Hematopoietic multipotent progenitor cell treated with erythropoietin and hydrocortisone succinate and interleukin-3 and kit ligand, for 17 days (in vitro differentiated cells): ENCODE measurements at places on chromosomes 2 and 18.

DNA sequence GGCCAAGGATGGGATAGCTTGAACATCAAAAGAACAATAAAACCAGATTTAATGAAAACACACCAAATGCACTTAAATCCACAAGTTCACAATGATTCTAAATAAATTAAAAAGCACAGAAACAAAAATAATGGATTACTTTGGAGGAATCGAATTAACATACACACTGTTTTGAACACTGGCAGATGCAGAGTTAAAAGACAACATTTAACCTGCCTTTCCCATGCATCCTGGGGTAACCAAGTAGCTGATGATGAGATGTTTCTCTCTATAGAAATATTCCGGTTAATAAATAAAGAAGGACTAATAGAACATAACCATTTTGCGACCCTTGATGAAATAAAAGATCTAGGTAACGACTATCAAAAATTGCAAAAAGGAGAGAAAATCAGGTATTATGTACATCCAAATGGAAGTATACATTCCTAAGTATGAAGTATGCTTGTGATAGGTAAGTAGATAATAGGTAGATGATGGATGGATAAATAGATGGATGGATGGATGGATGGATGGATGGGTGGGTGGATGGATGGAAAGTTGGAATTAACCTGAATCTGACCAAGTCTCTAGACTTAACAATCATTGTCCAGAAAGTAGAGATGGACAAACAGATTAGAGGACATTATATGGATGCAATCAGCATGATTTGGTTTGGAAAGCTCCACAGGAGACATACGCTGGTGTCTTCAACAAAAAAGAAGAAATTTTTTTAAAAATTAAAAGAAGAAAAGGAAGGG, 57.4 kb upstream of the MYCN start:
- DNase-seq, result no peak

DNA sequence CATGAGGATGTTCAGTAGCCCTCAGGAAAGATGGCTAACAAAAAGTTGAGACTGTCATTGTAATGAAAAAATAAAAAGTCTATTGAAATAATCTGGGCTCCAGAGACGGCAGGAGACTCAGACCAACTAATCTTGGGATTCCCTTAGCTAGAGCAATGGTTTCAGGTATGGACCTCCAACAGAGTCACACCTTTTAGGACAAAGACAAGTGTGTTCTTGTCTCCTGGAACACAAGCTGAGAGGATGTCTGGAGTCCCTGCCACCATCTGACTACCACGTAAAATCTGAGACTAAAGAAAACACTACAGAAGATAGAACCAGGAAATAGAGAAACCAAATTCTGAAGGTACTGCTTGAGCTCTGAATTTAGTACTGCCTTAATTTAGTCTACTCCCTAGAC, 103.3 kb upstream of the RBBP8 start:
- DNase-seq, result no peak

GRCh38 chr2:96489663-96490062, 15.5 kb downstream of the NEURL3 start:
- no peak for DNase-seq

DNA sequence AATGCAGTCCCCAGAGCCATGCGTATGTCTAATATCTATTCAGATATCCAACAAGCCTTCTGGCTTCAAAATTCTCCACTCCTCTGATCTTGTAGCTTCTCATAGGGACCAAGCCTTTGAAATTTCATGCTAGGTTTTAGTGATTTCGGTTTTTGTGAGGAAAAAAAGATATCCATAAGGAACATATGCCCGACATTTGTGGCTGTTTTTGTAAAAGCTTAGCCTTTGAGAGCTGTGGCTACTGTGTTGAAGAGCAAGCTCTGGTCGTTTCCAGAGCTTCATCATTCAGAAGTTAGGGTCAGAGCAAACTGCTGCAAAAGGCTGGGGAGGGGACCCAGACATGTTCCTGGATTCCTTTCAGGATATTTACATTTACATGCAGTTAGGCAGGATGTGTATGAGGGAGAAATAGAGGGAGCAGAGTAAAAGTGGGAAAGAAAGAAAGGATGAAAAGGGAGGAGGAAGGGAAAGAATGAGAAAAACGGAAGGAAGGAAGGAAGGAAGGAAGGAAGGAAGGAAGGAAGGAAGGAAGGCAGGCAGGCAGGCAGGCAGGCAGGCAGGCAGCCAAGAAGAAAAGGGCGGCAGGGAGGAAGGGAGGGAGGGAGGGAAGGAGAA, 70.2 kb downstream of the NCKAP5 start:
- no peak for DNase-seq

DNA sequence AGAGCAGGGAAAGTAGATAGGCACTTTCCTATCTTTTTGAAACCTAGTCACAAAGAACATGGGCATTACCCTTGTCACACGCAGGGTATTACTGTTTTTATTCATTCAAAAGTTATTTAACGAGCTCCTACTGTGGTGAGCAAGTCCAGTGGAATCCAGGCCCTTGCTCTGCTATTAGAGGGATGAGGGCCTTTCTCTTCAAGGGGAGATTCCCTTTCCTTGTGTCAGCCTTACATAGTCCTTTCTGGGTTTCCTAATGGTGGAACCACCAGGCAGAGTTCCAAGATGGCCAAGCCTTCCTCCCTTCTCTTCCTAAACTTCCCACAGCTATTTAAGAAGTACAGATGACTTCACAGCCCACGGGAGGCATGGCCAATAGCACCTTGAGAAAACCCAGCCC, 64.6 kb downstream of the SPTBN1 start:
- DNase-seq, result no peak

GRCh38 chr18:74456349-74457042, 612 bp downstream of the DIPK1C start:
- no peak for DNase-seq

DNA sequence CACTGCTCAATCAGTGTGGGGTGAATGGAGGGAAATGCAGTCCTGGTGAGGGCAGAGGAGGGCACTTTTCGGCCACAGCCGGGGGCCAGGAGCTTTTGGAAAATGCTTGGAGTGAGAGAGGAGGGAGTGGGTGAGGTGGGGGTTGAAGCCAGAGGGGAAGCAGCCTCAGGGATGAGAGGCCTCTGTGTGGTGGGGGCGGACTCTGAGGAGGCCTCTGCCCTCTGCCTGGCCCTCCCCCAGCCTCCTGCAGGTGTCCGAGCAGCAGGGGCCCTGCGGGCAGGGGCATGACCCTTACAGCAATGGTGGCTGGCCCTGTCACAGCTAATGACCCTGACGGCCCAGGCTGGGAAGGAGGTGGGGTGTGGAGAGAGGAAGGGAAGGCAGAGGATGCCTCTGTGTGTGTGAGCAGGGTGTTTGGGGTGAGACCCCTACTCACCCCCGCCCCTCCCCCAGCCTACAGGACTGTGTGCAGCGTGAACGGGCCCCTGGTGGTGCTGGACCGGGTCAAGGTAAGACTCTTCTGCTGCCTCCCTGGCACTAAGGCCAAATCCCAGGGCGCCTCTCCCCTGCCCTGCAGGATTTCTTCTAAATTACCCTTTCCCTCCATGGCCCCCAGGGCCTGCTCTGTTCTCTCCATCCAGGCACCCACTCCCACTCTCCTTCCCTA, 7.6 kb downstream of the ATP6V1B1 start:
- no peak for DNase-seq

- no peak for DNase-seq
Measured at GRCh38 chr2:54545702-54546450, 89.7 kb downstream of the SPTBN1 start.

DNA sequence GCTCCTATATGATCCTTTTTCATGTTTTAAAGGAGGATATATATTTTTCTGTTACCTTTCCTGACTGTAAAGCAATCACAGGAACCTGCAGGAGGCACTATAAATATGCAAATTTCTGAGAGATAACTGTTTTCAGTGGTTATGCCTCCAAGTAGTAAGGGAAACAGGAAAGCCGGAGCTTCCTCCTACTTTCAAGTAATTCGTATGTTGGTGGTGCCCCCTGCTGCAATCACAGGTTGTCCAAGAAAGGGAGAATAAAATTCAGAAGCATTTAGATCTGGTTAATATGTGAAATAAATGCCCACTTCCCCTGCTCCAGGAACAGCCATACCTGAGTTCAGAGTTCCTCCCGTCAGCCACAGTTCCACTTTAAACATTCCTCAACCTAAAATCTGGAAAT, 12.0 kb upstream of the BCL11A start:
- peak; percentile 37 for DNase-seq

DNA sequence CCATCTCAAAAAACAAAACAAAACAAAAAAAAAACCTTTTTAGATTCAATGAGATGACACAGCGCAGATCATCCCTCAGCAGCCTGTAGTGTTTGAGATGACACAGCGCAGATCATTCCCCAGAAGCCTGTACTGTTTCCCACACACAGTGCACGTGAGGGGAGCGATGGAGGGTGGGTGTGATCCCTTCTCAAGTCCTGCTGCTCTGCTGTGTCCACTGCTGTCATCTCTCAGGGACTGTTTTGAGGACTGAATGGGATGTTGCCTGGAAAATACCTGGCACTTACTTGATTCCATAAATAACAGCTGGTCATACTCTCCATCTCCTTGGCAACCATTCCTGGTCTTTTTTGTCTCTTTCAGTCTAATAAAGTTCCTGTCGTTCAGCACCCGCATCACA, 25.7 kb downstream of the TGOLN2 start:
- no peak for DNase-seq

DNA sequence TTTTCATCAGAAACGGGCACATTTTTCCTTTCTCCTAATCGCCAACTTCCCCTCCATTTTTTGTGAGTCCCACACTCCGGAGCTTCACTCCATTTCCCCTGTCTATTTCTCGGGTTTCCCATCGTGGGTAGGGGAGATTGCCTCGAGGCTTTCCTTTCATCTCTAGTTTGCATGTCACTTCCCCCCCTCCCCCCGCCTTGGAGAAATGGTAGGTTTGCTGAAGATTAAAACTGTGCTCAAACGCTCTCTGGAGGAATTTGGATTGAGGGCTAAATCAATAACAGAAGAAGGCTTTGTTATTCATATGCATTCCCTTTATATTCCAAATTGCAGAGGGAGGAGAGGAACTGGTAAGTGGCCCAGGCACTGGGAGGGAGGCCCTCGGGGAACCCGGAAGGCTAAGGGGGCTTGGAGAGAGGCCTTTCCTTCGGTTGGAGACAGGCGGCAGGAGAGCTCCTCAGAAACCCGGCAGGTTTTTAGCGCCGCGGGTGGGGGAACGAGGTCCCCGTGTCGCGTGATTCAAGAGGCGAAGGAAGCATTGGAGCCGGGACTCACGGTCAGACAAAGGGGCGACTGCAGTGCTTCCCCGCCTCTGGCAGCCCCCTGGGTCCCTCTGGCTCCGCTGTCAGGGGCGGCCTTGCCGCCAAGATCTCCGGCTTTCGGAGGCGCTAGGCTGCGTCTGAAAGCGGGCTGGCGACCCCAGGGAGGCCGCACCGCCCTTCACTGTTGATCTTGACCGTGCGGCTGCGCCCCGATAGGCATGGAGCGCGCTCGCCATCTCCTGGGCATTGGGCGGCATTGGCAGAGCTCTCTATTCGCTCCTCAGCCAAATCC, 2.4 kb upstream of the HOXD12 start:
- peak; percentile 18 for DNase-seq

DNA sequence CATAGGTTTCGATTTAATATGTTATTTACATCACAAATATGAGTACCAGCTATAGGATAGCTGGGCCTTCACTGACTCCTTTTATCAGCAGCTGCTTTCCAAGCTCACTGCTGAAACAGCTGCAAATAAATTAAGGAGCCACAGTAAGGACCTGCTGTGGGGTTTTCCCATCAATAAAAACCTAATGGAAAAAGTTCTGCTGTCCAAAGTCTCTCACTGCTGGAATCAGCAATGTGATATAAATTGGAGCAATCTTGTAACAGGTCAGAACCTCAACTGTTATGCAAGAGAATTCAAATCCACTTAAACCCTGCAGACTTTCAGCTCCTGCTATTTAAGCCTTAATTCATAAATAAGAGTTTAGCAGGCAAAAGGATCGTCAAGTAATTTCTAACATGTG, 61.3 kb downstream of the NEB start:
- no peak for DNase-seq

- DNase-seq, result no peak
Measured at GRCh38 chr2:61327173-61327572, 143.7 kb downstream of the USP34 start.

DNA sequence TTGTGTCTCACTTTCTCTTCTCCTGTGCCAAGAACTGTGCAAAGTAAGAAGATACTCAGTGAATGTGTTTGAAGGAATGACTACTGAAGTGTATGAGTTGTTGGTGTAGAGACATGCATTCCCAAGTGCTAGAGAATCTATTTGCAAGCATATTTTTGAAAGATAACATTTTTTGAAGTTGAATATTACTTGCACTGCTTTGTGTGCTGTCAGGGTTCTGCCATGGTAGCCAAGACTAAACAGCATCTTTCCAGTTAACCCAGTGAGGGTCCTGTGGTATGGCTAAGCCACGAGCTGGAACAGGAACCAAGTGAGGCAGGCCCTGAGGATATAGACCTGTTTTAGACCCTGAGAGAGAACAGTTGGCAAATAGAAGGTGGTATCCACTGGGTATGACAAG, 35.2 kb upstream of the EFEMP1 start:
- no peak for DNase-seq

DNA sequence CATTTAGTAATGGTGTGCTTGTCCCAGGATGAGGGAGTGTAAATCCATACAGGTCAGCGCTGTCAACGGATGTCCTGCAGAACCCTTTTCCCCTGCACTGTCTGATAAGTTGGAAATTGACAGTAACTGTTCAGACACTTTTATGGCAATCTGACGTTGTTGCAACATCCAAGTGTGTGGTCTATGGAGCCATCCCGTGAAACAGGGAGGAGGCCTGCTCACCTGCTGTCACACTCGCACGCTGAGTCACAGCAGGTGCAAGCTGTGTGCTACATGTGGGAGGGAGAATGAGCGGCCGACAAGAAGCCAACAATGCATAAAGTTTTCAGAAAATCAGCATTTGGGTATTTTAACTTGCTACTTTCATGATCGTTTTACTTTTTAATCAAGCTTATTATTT, 43.7 kb upstream of the RMDN2 start:
- DNase-seq, result no peak

GRCh38 chr2:71599038-71599437, 145.7 kb downstream of the DYSF start:
- DNase-seq, result no peak

GRCh38 chr2:163347982-163348856, 387.6 kb downstream of the FIGN start:
- DNase-seq, result no peak

GRCh38 chr2:109067631-109068125, 61.3 kb upstream of the SH3RF3 start:
- no peak for DNase-seq

GRCh38 chr18:12278741-12279682, 24.9 kb downstream of the CIDEA start:
- DNase-seq, result no peak
